ENCODE measurements at places on chromosomes 3 and 15.

DNA sequence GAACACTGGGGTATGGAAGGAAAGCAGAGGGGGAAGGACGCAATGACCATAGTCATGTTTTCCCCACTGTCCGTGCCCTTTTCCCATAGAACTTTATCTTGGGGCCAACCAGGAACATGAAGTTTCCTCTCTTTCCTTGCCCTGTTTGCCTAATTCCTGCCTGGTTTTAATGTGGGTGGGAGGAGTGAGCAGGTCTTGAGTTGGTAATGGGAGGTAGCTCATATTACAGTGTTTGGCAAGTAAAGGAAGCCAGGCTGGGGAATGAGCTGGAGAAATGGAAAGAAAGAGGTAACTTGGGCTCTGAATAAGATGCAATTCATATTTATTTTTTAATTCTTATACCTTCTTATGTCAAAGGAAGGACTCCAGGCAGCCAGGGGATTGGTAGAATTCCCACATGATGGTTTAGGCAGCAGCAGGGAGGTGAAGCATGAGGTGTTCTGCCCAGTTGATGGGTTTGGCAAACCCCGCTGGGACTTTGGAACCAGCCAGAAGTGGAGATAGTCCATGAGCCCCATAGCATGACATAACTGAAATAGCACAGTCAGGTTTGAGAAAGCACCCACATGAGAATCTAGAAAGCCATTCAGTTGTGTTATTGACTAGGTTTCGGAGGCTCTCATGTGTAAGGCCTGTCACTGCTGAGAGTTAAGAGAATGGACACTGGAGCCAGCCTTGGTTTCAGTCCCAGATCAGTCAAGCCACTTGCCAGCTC, 60.0 kb downstream of the CCK start:
- DNase-seq = no peak

DNA sequence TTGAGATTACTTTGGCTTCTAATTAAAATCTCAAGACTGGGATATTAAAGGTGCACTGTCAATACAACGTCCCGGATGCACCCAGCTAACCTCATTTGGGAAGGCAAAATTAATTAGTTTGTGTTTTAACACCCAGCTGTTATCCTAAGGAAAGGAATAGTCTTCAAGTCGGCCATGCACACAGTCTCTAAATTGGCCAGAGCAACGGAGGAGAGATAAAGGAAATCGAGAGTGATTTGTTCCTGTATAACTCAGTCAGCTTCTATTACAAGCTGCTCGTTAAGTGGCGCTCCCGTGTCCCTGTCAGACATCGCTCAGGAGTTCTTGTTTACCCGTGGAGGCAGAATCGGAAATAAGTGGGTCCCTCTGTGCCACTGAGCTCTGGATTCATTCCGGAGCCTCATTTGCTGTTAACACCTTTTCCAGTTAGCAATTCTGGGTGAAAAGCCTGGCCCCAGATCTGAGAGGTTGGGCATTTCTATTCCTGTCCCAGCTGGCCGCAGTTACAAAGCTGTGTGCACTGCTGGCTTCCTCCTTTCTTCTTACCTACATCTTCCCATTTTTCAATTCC, 63.9 kb downstream of the ST8SIA2 start:
- no peak for DNase-seq

GRCh38 chr3:50554553-50554952, 13.0 kb downstream of the C3orf18 start:
- no peak for DNase-seq

DNA sequence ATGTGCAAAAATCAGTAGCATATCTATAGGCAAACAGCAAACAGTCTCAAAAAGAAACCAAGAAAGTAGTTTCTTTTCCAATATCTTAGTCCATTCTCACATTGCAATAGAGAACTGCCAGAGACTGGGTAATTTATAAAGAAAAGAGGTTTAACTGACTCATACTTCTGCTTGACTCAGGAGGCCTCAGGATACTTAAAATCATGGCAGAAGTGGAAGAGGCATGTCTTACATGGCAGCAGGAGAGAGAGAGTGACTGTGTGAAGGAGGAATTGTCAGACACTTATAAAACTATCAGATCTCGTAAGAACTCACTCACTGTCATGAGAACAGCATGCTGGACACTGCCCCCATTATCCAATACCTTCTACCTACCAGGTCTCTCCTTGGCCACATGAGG, 327.9 kb upstream of the EPHA3 start:
- no peak for DNase-seq

DNA sequence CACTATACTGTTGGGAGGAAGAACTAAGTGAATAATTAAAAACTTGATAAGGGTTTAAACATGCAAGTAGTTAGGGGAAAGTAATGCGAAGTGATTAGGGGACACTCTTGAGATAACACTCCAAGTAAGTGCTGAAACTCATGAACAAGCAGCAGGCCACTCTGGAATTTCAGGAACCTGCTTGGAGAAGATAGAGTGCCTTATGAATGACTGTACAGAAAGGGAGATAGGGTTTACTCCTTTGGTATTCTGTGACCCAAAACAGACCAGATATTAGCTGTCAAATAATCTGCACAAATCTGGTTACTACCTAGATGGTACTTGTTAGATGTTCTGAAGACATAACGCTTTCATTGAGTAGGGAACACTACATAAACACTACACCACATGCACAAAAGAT, 85.6 kb downstream of the FRMD4B start:
- no peak for DNase-seq

- DNase-seq = no peak
Measured at GRCh38 chr15:89575656-89576416, 567 bp downstream of the TICRR start.

- no peak for DNase-seq
Measured at GRCh38 chr3:52479877-52480575, 15.1 kb upstream of the STAB1 start.

DNA sequence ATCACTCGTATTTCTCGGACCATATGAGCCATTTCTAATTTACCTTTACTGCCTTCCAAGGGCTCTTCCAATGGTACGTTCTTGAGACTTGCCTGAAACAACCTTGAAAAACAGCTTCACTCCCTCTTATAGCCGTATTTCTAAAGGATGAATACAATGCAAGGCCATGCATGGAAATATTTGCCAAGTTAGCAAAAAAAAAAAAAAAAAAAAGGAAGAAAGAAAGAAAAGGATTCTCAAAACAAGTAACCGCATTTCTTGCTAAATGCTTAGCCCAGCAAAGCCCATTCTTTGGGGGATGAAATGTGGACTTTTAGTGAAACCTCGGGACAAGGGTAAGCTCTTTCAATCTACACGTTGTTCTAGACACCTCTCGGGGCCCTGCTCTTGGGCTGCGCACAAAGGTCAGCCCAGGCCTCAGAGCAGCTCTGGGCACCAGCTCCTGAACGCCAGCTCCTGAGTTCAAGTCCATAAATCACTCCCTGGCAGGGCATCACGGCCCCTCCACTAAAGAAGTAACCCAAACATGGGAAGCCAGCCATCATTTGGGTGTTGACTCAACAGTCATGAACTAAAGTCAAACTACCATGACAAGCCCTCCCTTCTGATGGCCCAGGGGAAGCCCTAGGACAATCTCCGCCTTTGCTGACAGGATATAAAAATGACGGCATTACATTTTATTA, 132.7 kb downstream of the ADAMTS17 start:
- DNase-seq = no peak

- DNase-seq = no peak
Measured at GRCh38 chr15:91853948-91854638, 585 bp downstream of the SLCO3A1 start.

DNA sequence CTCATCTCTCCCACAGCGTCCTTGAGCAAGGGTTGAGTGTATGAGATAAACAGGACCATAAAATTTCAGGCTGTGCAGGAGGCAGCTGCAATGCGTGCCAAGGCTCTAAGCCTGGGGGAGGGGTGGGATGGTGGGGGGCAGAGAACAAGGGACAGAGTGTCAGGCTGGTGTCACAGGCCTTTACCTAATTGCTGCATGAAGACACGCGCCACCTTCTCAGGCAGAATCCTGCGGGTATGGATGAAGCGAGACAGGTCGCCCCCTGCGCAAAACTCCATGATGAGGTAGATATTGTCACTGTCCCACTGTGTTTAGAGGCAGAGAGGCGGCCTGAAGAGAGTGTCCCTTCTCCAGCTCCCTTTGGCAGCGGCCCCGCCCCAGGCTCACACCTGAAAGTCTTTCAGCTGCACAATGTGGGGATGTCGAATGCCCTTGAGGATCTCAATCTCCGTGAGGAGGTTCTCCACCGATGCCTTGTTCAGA, 1.0 kb downstream of the ULK3 start:
- DNase-seq = no peak

GRCh38 chr3:172332256-172333041, 115.8 kb downstream of the GHSR start:
- DNase-seq = no peak

GRCh38 chr15:40538976-40539375, 25.9 kb downstream of the CCDC32 start:
- no peak for DNase-seq

- no peak for DNase-seq
Measured at GRCh38 chr3:47399016-47399415, 18.2 kb downstream of the PTPN23 start.

GRCh38 chr3:114838025-114838424, 309.1 kb downstream of the ZBTB20 start:
- DNase-seq = no peak

DNA sequence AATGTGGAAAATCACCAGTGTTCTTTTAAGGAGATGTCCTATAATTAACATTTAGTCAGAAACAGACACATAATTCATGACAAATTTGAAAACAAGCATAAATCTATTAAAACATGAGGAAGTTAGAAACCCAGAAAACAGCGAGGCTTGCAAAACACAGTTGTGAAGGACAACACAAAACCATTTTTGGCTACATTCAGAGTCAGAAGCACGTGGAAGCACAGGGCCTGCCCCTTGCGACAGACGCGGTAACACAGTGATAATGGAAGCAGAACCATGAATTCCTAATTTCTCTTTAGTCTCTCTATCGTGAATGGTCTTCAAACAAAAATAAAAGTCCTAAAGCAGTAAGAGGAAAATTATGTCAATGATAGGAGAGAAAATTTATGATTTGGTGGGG, 12.2 kb downstream of the NCEH1 start:
- DNase-seq = no peak

DNA sequence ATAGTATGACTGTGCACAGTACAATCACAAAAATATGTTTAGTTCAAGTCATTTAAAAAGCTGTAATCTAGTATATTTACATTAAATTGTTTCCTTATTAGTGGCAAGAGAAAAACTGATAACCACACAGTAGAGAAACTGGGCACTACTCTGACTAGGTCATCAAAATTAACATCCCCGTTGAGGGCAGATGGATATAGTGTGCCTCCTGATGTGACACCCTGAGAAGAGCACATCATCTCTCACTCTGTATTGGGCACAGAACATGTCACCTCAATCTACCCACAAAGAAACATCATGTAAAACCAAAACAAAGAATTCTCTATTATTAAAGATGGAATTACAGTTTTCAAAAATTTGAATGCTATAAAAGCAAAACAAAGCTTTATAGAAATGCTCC, 221.9 kb upstream of the NANOGP8 start:
- no peak for DNase-seq

DNA sequence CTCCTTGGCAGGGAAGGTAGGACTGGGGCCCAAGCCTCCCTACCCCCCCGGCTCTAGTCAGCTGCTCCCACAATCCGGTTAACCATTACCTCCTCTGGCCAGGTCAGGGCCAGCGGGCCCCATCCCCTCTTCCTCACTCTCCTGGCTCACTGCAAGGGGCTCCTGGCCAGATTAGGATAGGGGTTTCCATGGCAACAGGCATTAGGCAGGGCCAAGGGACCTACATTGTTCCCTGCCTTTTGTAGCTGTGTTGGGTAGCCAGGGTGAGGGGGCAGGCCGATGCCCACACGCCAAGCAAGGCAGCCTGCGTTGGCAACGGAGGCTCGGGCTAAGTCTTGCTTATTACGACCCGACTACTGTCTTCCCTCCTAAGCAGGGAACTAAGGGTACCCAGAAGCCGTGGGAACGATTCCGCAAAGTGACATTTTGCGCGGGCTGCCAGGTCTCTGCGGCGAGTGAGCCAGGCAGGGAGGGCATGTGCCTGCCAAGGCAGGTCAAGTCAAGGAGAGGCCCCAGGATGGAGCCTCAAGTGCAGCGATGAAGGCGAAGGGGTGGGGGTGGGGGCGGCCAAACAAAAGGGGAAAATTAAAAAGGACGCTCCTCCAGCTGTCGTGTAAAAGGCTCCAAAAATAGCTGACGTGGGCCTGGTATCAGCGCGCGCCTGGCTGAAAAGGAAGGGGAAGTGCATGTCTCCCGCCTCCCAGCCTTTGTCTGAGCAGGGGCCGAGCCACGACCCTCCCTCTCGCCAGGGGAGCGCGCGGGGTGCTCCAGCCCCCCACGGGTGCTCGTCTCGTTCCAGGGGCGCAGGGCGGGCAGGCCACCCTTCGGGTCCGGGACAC, 919 bp downstream of the IDH2 start:
- no peak for DNase-seq

DNA sequence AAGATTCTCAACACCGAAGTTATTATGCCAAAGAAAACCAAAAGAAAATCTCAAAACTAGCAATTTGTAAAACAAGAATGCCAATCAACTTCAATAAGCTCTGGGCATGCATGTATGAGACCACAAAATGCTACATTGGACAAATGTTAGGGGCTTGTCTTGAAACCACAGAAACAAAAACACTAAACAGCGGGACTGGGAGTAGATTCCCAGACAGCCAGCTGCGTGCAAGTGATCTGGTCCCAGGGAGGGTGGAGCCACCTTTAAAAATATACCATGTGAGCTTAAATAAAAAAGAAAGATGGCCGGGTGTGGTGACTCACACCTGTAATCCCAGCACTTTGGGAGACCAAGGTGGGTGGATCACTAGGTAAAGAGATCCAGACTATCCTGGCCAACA, 163.6 kb upstream of the PRICKLE2 start:
- DNase-seq = no peak

GRCh38 chr15:64894395-64895056, 17.2 kb upstream of the ANKDD1A start:
- DNase-seq = no peak

DNA sequence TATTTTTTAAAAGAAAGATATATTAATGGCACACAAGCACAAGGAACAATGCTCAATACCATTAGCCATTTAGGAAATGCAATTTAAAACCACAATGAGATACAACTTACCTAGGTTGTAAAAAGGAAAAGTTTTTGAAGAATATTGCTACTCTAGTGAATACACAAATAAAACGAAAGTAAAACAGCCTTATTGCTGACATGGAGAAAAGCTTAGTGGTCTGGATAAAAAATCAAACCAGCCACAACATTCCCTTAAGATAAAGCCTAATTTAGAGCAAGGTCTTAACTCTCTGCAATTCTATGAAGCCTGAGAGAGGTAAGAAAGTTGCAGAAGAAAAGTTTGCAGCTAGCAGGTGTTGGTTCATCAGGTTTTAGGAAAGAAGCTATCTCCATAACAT, 892.7 kb upstream of the ALCAM start:
- DNase-seq = no peak

- no peak for DNase-seq
Measured at GRCh38 chr15:73127302-73127936, 75.2 kb downstream of the NEO1 start.
